Activated B cell treated with CpG ODN at 0.5 μM for 24 hours (primary cell): ENCODE measurements at places on chromosomes 2 and 18.

- no peak for DNase-seq
- H3K4me1 ChIP-seq: peaks cover 17% of the 10 kb centered on the region
- peaks cover 17% of the 10 kb centered on the region for H3K27me3 ChIP-seq
- peaks cover 3% of the 10 kb centered on the region for H3K36me3 ChIP-seq
- no peak overlapping the region for H3K4me3 ChIP-seq
- H3K27ac ChIP-seq: no peak overlapping the region
Observed at GRCh38 chr18:31686986-31687928, 2.9 kb upstream of the B4GALT6 start.

- H3K27me3 ChIP-seq: peaks cover 11% of the 10 kb centered on the region
- no peak overlapping the region for H3K4me3 ChIP-seq
- no peaks in the 10 kb centered on the region for H3K36me3 ChIP-seq
- no peak for DNase-seq
Observed at GRCh38 chr18:832085-832681, 20.1 kb upstream of the YES1 start.

DNA sequence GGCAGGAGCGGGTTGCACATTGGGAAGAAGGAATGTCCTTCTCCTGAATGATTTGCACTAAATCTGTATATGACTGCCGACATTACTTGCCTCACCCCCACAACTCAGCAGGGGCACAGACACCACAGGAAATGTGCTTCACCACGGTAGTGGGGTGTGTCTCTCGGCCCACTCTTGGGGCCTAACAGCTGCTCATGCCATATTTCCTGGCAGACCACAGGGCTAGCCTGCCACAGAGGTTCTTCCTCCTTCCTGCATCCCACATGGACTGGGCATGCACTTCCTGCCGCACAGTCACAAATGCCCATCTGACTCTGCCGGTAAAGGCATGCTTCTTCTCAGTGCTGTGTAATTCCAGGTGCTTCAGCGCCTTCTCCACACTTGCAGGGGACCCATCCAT lies 10.3 kb upstream of the PAPOLG start:
- peaks cover 6% of the 10 kb centered on the region for H3K27me3 ChIP-seq
- no peak overlapping the region for H3K4me3 ChIP-seq
- DNase-seq: no peak
- no peak overlapping the region for H3K27ac ChIP-seq
- H3K4me1 ChIP-seq: peaks cover 7% of the 10 kb centered on the region

DNA sequence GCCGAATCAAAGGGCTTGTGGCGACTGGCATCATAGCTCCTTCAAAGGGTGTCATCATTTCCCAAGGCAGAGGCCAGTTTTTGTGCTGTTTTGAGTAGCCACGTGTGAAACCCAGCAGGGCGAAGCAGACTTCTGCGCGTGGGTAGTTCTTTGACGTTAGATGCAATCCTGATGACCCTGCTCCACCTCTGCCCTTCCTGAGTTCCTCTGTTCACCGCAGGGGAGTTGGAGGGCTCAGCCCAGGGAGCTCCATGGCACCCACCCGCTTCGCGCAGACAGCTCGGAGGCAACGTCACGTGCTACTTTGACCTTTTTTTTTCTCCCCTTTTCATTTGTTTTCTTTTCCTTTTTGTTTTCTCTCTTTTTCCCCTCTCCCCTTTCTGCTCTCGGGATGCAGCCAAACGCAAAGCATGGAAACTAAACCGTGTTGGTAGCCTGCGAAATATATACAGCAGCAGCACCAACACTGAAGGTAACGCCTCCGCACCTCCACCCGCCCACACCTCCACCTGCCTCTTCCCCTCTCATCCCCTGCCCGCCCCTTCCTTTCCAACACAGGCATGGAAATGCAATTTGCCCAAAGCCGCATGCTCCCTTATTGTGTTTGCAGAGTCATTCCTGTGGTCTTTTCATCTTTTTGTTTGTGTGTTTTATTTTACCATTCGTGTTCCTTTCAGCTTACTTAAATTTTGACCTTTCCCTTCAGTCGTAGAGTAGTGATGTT lies 153.6 kb downstream of the GBX2 start:
- no peaks in the 10 kb centered on the region for H3K4me1 ChIP-seq
- no peak overlapping the region for H3K4me3 ChIP-seq
- H3K36me3 ChIP-seq: no peaks in the 10 kb centered on the region
- no peak overlapping the region for H3K27ac ChIP-seq

DNA sequence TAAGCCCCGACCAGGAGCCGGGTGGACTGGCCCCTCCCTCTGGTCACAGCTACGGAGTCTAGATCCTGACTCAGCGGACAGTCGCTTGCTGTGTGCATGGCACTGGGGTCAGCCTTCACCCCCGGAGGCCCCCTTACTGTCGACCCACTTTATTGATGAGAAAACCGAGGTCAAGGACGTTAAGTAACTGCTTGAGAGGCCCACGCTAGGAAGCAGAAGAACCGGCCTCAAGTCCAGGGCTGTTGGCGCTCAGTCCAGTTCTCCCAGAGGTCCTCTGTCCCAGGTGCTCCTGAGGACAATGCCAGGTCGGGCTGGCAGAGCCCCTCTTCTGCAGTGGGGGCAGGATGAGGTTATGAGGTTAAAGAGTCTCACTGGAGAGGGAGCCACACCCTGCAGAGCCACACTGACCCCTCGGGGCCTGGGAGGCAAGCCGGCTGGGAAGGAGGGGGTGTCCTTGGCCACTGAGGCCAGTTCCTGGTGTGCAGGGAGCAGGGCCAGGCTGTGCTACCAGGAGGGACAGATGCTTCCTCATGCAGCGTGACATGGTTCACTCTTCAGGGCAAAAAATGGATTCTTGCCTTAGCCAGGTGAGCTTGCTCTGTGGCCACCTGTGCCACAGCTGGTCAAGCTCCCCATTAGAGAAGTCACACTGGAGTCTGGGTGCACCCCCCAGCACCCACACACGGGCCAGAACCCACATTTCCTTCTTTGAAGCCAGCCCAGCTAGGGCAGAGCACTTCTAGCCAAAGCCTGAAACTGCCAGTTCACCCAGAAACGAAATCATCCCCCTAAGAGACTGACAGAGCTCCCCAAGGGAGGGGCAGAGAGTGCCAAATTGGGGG lies 47.3 kb upstream of the HPCAL1 start:
- no peak for DNase-seq
- H3K4me3 ChIP-seq: no peak overlapping the region
- H3K27me3 ChIP-seq: peaks cover 9% of the 10 kb centered on the region
- H3K27ac ChIP-seq: no peak overlapping the region
